ENCODE measurements at places on chromosomes 2 and 18. TPM values are rescaled to one million over a fixed set of nuclear protein-coding genes. Genes with fewer than 3 reads are reported as not detected.

DNA sequence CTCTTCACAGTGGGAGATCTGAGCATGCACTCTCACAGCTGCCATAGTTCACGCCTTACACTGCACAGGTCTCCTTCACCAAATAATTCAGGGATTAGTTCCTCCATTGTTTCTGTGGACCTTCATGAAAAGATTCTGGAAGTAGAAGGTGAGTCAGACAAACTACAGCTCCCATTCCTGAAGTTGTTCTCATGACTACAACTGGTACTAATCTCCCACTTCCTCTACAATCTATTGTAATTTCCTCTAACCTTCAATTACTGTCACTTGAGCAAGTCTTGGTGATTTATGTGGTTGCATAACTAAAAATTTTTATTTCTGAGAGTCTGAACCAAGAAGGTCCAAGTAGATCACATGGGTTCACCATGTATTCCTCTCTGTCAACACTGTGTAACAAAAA lies 128.7 kb downstream of the XIRP2 start:
- DNase-seq = no peak

DNA sequence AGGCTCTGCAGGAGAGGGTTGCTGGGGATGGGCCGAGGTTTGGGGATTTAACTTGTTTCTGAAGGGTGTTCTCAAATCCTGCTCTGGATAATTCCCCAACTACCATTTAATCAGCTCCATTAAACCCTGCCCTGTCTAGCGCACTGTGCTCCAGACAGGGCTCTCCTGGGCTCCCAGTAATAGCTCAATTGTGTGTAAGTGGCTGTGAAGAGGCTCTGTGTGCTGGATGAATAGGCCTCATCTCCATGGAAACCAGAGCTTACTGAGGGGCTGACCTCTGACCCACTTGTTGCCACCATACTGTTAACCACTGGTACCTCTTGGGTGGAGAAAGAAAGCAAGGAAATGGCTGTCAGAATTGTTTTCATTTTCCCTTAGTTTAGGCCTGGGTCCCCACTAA lies 92.9 kb downstream of the TGOLN2 start:
- no peak for DNase-seq

GRCh38 chr2:126634273-126634861 lies 21.6 kb upstream of the GYPC start:
- DNase-seq = no peak

DNA sequence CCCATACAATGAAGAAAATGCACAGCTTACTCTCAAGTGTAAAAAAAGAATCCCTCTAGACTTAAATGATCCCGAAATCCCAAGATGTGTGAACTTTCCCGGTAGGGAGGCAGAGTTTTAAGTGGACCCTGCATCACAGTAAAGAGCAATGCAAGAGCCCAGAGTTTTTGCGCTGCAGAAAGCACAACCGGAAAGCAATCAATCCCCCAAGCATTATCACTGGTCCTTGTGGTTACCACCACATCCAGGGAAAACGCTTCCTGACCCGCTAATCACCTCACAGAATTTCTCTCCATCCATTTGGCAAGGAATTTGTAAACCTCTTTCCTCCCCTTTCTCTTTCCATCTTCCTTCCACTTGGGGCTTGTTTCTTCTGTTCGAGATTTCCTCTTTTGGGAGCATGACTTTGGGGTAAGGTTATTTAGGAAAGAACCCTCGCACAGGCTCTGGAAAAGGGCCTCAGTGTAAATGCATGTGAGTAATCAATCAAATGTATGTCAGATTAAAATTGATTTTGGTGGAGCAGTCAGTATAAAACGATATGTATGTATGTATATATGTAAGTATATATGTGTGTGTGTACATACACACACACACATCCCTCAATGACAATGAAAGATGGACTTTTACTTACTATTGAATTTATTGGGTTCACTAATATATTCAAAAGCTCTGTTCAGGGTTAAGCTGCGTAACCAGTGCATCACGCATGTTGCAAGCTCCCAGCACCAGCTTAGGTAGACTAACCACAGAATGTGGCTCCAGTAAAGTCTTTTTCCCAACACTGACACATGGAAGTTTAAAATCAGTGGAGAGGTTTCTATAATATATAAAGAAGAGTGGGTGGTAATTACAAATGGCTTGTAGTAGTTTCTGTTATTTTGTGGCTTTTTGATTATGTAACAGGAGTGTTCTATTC lies 1.6 kb downstream of the PLCL1 start:
- DNase-seq = no peak

HRH4 gene
- 0.46 TPM for total RNA-seq

Data from spleen (tissue), 13 donors.